ENCODE measurements at places on chromosomes 16 and 17. TPM values are rescaled to one million over a fixed set of nuclear protein-coding genes. Genes with fewer than 3 reads are reported as not detected.

PMP22 gene
- 20.9 TPM for total RNA-seq

MILR1 gene
- 3.5 TPM for total RNA-seq

TBX6 gene
- total RNA-seq = 0.19 TPM

TRAPPC1 gene
- total RNA-seq = 45.3 TPM

ARHGDIG gene
- 0.13 TPM for total RNA-seq

TMEM107 gene
- 13.4 TPM for total RNA-seq

CACNB1 gene
- total RNA-seq = 2.3 TPM

Data from bladder microvascular endothelial cell (primary cell).